ENCODE measurements at places on chromosomes 1 and 21. TPM values are rescaled to one million over a fixed set of nuclear protein-coding genes. Genes with fewer than 3 reads are reported as not detected.

The LRRC71 gene
- total RNA-seq: not detected

- DNase-seq: no peak
Observed at GRCh38 chr21:38959692-38960061, 153.9 kb downstream of the ETS2 start.

- no peak for DNase-seq
Observed at GRCh38 chr1:69246710-69247109, 321.0 kb upstream of the LRRC7 start.

The REN gene
- total RNA-seq: 2.2 TPM

DNA sequence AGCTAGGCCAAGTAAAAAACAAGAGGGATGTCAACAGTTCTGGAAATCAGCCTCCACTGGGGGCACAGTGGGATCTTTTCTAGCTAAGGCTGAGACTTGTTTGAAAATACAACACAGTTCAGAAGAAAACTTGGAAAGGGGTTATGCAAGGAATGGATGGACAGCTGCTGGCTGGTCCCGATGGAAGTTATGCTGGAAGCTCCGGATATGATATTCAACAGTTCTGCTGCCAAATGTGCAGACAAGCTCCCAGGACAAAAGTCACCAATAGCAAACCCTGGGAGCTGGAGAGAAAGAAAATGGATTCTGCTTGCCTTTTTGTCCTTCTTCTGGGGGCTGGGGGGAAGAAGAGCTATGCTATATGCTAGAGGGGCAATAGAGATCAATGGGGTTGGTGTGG lies 14.3 kb downstream of the LMX1A start:
- DNase-seq: no peak

Measured in M059J (cell line).